ENCODE measurements at places on chromosomes 12 and 14. TPM values are rescaled to one million over a fixed set of nuclear protein-coding genes. Genes with fewer than 3 reads are reported as not detected.

- peak; percentile 89 for DNase-seq
These were observed 4.6 kb downstream of the MTRFR start for GRCh38 chr12:123237646-123238329.

- no peak for DNase-seq
These were observed 293.6 kb upstream of the RGS6 start for GRCh38 chr14:71638523-71639196.

DNA sequence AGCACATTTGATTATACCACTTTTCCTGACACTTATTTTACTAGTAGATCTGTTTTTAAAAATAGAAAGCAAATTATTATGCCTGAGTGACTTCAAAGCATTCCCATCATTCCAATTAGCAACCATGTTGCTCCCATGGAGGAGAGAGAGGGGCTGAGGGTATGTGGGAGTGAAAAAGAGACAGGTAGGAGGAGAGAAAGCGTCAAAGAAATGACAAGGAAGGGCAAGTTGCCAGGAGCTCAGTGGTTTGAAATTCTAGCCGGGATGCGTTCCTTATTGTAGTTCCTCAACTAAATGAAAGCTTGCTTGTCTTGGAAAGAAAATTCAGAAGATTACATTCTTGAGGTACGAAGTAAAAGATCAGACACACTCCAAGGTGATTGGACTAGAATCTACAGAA lies 92.4 kb upstream of the PKP2 start:
- no peak for DNase-seq

GRCh38 chr12:112116232-112117060 lies 7.9 kb upstream of the NAA25 start:
- peak; percentile 77 for DNase-seq

DNA sequence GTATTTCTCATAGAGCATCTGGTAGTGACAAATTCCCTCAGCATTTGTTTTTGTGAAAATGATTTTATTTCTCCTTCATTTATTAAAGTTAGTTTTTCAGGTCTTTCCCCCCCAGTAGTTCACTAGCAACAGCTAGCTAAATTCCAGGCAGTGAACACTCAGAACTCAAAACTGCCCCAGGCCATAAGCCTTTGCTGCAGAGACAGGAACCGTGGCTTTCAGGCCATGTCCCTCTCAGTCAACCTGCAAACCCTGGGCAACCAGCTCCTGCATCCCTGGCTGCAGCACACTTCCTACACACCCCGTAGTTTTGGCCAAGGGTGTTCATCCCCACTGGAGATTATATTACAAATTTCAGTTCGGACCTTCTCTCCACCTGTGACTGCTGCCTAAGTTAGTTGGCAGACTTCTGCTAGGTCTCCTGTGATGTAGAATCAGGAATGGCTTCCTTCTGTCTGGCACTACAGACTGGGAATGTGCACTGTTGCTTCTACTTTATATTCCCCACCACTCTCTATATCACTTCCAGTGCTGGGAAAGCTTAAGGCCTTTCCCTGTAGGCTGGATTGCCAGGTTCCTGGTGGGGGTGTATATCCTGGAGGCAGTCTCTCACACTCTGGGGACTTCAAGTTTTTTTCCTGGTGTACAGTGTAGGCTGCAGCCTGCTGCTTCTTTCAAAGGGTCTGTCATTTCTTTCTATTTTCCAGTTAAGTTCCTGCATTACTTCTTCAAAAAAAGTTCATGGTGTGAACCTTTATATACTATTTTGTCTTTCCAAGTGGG lies 924.4 kb upstream of the LRFN5 start:
- no peak for DNase-seq

GRCh38 chr12:119444462-119445044 lies 110.0 kb downstream of the CCDC60 start:
- no peak for DNase-seq

The SDR9C7 gene
- 0.18 TPM for total RNA-seq

- DNase-seq: no peak
These were observed 116.8 kb downstream of the CFAP54 start for GRCh38 chr12:96606134-96606533.

The GALNT8 gene
- 3.7 TPM for total RNA-seq

- DNase-seq: no peak
These were observed 19.0 kb upstream of the RAB3IP start for GRCh38 chr12:69719336-69720316.

GRCh38 chr14:65772921-65773574 lies 360.5 kb downstream of the FUT8 start:
- DNase-seq: no peak

- DNase-seq: no peak
These were observed 4.9 kb downstream of the GMFB start for GRCh38 chr14:54483846-54484245.

The BLTP3B gene
- 40.4 TPM for total RNA-seq

The GRIP1 gene
- total RNA-seq: 2.5 TPM

- no peak for DNase-seq
These were observed 2.5 kb upstream of the APOBEC1 start for GRCh38 chr12:7668171-7668570.
